ENCODE measurements at places on chromosomes 13 and 19.

DNA sequence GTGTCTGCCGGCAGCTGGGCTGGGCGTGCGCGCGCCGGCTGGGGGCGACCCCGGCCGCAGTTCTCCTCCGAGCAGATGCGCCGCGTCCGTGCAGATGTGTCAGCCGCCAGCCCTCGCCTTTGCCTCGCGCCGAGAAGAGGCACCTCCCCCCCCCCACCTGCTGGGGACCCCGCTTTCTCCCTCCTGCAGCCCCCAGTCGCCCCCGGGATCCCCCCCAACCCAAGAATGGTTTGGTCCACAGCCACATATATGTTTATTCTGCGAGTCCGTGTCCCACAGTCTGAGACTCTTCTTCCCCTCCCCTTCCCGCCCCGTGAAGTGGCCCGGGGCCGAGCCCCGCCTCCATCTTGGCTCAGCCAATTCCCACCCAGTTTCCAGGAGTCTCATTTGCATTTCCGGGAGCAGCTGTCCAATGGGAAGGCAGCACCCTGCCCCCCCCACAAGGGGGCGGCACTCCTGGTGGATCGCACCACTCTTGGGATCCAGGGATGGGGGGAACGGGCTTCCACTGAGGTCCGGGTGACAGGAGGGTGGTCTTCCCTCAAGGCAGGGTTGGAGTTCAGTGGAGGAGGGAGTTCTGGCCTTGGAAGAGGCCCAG is 8.6 kb downstream of the ISOC2 start:
- no peak for DNase-seq

DNA sequence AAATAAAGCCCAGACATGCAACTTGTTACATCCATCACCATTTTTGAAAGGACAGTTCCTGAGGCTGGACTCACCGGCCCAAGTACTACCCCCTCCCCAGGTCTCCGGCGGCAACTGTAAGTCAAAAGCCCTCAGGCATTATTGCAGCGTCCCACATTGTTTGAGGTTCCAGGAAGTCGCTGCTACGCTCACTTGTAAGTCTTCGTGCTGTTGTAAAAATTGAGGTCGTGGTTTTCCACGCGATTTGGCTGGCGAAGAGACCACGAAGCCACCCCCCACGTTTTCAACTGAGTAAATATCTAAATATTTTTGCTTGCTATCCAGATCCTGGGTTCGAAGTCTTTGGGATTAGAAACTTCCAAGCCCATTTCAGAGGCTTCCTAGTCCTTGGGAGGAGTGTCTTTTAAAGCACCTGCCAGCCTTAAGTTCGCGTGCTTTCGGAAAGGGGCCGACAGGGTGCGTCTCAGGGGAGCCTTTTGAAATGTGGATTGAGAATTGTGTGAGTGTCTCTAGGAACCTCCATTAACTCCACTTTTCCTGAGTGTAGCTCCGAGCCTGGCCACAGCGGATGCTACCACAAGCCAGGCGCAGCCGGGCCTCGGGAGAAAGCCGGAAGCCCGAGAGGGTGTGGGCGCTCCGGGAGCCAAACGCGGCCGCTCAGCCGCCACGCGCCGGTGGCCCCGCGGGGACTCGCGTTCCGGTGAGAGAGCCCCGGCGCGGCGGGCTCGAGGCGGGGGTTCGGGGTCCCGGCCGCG is 434 bp upstream of the FNDC3A start:
- no peak for DNase-seq

- DNase-seq: no peak
These were observed 272.8 kb downstream of the OLFM4 start for GRCh38 chr13:53301449-53301848.

DNA sequence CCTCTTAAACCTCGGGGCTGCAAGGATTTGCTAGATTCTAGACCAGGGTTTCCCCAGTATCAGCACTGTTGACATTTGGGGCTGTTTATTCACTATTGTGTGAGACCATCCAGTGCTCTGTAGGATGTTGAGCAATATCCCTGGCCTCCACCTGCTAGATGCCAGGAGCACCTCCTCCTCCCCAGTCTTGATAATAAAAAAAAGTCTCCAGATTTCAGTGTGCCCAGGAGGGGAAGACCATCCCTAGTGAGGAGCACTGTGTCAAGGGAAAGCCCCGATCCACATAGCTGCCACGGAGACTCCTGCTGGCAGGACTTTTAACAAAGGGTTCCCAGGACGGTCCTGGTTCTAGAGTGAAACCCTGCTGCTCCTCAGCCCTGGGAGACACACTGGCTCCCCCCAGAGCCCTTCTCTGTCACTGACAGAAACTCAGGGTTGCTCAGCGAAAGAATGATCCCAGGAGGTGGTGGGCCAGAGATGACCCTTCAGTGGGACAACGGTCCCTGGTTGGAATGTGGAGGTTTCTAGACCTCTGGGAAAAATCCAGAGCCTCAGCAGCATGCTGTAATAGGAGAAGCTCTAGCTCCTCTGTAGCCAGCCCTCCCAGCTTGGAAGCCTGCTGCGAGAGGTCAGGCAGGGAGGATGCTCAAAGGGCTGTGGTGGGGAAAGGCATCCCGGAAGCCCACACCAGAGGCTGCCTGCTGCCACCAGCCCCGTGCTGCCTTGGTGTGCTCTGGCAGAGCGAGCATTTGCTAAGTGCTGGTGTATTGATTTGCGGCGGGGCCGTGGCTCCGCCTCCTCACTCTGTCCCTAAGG is 20.3 kb downstream of the LYL1 start:
- DNase-seq: no peak

- no peak for DNase-seq
These were observed 17.4 kb downstream of the CAPN12 start for GRCh38 chr19:38726761-38727301.

GRCh38 chr19:3403489-3404323 is 37.3 kb downstream of the NFIC start:
- DNase-seq: no peak

- DNase-seq: no peak
These were observed 262.1 kb downstream of the ZNF536 start for GRCh38 chr19:30634131-30634830.

Measured in esophagus squamous epithelium (tissue), 5 donors.